IPS DF 6.9 (cell line): ENCODE measurements at places on chromosomes 4 and X.

DNA sequence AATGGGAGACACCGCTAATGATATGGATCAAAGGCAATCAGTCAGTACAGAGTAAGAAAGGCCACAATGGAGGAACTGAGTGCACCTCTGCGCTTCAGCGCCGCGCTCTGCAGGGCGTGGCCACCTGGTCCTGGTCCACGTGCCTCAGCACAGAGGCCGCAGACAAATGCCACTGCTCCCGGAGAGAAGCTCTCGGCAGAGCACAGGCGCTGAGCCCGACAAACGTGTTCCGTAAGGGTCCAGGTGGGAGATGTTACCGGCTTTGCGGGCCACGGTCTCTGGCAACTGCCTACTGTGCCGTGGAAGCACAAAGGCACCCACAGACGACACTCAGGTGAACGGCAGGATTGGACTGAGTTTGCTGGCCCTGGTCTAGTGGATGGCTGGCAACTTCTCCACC lies 68.9 kb downstream of the ACOX3 start:
- DNase-seq = no peak

- peak; percentile 2 for DNase-seq
Observed at GRCh38 chrX:10327651-10328050, 170.9 kb downstream of the CLCN4 start.

- peak; percentile 31 for DNase-seq
Observed at GRCh38 chr4:70505151-70505748, 13.1 kb upstream of the AMTN start.

GRCh38 chr4:16643893-16644292 lies 254.6 kb downstream of the LDB2 start:
- no peak for DNase-seq

GRCh38 chrX:129876771-129877305 lies 29.1 kb upstream of the UTP14A start:
- peak; percentile 9 for DNase-seq

- DNase-seq = no peak
Observed at GRCh38 chrX:102745857-102746584, 25.5 kb downstream of the GPRASP3 start.

DNA sequence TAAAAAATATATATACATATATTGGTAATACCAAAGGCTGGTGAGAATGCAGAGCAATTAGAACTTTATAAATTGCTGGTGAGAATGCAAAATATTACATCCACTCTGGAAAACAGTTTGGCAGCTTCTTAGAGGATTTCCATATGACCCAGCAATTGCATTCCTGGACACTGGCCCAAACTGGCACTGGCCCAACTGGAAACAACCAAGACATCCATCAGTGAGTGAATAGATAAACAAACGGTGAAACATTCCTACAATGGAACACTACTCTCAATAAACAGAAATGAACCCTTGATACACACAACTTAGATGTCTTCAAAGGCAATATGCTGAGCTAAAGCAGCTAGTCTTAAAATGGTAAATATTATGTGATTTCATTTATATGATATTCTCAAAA lies 524.2 kb downstream of the IQCM start:
- no peak for DNase-seq

- DNase-seq = no peak
Observed at GRCh38 chrX:46576458-46576857, 2.9 kb downstream of the CHST7 start.

- DNase-seq = no peak
Observed at GRCh38 chr4:68076194-68076593, 53.5 kb downstream of the TMPRSS11F start.

DNA sequence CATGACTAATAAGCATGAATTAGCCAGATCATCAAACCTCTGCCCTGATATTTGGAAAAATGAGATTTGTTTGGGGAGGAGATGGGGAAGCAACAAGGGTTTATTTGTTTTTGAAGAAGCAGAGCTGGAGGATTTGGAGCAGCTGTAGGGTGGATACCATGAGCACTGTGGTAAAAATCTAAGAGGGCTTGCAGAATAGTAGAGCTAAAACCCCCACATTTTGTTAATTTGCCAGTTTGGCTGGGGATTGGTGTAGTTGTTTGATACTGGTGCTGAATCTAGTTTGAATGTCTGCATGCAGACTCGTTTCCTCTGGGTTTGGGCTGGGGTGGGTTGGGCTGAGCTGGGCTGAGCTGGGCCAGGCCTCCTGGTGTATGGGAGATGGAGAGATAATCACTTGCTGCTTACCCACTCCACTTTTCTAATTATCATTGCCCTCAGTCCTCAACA lies 43.7 kb downstream of the SMAD1 start:
- DNase-seq = no peak

GRCh38 chr4:178894126-178894525 lies 1451.9 kb upstream of the AGA start:
- no peak for DNase-seq

GRCh38 chr4:13261486-13262257 lies 222.5 kb downstream of the RAB28 start:
- DNase-seq = no peak

DNA sequence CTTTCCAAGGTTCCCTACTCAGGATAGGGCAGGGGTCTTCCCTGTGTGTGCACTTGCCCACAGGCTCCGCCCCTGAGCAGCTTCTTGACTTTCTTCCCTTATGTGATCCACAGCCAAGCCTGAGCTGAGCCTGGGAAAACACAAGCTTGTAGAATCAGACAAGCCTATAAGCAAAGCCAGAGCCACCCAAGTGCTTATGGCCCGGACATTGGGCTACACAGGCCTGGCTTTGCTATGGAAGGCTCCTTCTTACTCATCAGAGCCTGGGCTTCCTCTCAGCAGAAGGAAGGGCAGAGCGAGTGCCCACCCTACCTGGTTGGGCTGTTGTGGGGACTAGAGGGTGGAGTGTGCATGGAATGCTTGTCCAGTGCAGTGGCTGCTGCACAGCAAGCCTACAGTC lies 1.3 kb upstream of the TNIP2 start:
- no peak for DNase-seq

- DNase-seq = no peak
Observed at GRCh38 chrX:103629318-103630170, 769 bp downstream of the TCEAL1 start.

DNA sequence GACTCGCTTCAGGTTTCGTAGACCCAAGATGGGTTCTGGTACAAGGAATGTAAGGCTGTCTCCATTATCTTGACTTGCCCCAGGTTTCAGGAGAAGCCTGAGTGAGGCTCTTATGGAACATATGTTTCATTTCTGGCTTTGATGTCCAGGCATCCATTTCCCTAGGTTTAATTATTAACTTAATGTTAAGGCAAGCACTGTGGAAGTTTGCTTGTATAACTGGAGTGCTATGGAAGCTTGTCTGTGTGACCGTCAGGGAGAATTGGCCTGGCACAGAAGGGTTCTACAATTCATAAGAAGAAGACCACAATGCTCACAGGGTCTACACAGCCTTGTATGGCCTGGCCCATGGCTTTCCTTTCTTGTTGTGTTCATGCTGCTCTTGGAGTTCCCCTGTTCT lies 47.2 kb upstream of the PPP1R2C start:
- DNase-seq = no peak

GRCh38 chr4:123478859-123479345 lies 82.3 kb downstream of the SPRY1 start:
- DNase-seq = no peak

DNA sequence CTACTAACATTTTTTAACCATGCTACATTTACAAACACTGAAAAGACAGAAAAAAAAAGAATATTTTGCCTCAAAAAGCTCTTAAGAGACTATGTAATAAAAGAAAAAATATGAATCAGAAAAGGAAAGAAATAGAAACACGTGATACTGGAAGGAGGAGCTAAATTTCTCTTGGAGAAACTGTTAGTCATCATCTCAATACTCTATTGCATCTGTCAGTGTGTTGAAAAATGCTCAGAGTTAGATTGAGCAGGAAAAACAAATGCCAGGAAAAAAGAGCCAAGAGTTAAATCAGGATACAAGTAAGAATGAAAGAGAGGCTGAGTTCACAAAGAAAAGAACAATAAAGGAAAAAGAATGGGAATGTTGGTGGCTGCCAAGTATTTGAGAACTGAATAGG lies 2.6 kb downstream of the RAB28 start:
- no peak for DNase-seq

GRCh38 chr4:120630427-120630826 lies 292.1 kb downstream of the PRDM5 start:
- DNase-seq = no peak

GRCh38 chr4:55636656-55636999 lies 530 bp upstream of the NMU start:
- DNase-seq = no peak

DNA sequence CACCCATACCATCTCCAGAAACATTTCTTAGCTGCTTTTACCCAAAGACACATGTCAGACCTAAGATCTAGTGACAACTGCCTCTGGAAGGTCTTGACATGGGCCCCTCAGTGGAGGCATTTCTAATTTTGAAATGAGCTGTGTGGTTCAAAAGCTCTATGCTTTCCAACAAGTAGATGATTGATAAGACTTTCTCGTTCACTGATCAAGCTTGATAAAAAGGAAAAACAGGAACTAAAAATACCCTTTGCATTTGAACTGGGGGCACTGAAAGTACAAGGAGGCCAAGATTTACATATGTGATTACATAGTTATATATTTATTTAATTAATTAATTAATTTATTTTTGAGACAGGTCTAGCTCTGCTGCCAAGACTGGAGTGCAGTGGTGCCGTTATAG lies 61.3 kb upstream of the SCOC start:
- no peak for DNase-seq

DNA sequence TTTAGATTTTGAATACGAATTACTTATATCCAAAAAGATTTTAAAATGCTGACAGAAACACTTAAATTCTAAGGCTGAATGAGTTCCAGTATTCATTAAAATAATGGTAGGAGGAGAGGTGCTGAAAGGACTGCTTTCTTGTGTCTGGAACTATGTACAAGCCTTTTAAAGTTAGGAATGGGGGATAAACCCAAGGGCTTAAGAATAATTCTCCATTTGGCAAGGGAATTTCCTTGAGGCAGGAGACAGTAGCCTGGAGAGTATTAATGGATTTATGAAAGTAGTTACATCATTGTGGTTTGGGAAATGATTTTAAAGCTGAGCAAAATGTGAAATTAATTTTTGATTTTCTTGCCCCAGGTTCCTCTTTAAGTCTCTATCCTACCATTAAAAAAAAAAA lies 266.5 kb upstream of the KCNIP4 start:
- no peak for DNase-seq

DNA sequence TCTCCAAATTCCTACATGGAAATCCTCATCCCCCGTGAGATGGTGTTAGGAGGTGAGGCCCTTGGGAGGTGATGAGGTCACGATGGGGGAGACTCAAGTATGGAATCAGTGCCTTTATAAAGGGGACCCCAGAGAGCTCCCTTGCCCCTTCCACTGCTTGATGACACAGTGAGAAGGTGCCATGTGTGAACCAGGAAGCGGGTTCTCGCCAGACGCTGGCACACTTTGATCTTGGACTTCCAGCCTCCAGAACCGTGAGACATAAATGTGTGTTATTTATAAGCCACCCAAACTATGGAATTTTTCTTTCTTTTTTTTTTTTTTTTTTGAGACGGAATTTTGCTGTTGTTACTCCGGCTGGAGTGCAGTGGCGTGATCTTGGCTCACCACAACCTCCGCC lies 237.6 kb downstream of the DHRSX start:
- DNase-seq = no peak

GRCh38 chr4:107824350-107825071 lies at the start of gene SGMS2:
Gene SGMS2 (plus strand): TSS chr4:107824932. CDS start chr4:107895554, 70,622 bp downstream.
- peak; percentile 11 for DNase-seq

DNA sequence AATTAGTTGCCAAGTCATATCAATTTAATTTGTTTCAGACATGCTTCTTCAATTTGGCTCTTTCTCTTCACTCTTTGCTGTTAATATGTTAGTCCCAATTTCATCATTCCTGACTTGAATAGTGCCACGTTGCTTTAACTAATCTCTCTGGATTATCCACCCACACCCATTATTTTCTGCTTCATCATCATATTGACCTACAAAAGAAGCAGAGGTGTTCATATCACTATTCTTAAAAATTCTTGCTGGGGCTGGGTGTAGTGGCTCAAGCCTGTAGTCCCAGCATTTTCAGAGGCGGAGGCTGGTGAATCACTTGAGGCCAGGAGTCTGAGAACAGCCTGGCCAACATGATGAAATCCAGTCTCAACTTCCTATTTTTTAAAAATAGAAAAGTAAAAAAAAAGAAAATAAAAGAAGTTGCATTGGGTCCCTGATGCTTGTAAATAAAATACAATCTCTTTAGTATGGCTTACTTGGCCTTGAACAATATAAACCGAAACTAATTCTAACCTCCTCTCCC lies 65.7 kb upstream of the KCNIP4 start:
- no peak for DNase-seq

DNA sequence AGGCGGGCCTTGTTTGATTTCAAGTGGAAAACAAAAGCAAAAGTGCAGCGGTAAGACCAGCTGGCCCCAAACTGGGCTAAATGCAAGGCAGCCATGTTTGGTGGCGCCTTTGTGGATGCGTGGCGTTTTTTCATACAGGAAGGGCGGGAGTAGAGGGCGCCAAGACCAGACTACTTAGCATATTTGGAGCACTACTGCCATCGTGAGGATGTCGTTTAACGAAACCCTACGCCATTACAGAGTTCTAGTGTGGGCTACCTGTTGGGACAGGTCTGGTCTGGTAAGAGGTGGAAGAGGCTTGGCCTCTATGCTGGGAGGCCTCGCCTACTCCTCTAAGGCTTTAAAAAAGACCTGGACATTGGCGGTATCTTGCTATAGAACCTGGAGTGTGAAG lies 230.7 kb upstream of the STK26 start:
- DNase-seq = no peak

- no peak for DNase-seq
Observed at GRCh38 chr4:142721187-142721586, 124.9 kb downstream of the INPP4B start.

GRCh38 chr4:108365551-108365950 lies 196.8 kb upstream of the LEF1 start:
- DNase-seq = no peak

DNA sequence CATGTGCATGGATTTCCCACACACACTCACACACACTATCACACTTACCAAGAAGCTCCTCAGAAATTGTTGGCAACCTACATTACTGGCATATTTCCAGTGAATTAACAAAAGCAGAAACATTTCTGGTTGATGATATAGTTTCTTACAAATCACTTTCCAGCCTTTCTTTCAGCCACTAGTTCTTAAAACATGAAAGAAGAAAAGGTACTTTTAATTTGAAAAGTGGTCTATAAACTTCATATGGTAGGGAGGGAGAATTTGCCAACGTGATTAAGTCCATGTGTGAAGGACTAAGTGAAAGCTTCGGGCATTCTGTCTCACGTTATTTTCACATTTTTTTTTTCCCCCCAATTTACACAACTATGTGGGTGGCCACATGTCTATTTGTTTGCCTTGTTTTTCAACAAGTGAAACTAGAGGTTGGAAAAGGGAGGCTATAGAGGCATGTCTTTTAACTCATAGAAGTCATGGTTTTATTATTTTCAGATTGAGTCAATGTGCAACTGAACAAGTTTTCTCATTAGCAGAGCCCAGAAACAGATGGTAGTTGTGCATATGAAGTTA lies 832.1 kb upstream of the INTU start:
- DNase-seq = no peak
